ENCODE measurements at places on chromosomes 5 and 9. TPM values are rescaled to one million over a fixed set of nuclear protein-coding genes. Genes with fewer than 3 reads are reported as not detected.
A peak's percentile ranks its signal among the peaks of the same experiment; 100 is the strongest.

ADAMTS13 gene
- 11.1 TPM for total RNA-seq

PTGER4 gene
- 104 TPM for total RNA-seq

CATSPER3 gene
- total RNA-seq: 4.1 TPM

C8G gene
- not detected for total RNA-seq

UGCG gene
- 3.8 TPM for total RNA-seq

TPD52L3 gene
- not detected for total RNA-seq

ADAMTSL1 gene
- total RNA-seq: 13.3 TPM

WNT8A gene
- total RNA-seq: not detected

PCDHGB4 gene
- total RNA-seq: 0.40 TPM

TLX3 gene
- not detected for total RNA-seq

CHSY3 gene
- total RNA-seq: 0.79 TPM

SPATA6L gene
- not detected for total RNA-seq

DNA sequence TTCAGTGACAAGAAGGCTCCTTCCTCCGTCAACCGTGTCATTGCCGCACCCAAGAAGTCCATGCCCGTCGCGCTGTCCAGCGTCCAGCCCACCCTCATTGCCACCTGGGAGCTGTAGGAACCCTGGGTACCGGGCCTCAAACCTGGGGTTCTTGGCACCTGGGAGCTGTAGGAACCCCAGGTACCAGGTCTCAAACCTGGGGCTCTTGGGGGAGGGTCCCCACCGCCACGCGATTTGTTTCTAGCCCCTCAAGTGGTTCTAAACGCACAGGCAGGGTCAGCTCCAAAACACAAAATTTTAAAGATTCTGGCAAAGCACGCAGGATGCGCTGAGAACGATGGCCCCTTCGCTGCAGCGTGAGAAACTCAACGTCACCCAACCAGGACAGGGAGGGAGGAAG is 17.7 kb downstream of the LHX3 start:
- no peak for DNase-seq

GRCh38 chr5:144778561-144778960 is 607.9 kb downstream of the KCTD16 start:
- no peak for DNase-seq

GRCh38 chr9:70574151-70574837 is 159.8 kb upstream of the KLF9 start:
- DNase-seq: no peak

- DNase-seq: peak; percentile 29
These were observed 1.6 kb downstream of the KDM4C start for GRCh38 chr9:6759185-6759977.

GRCh38 chr9:113756476-113757192 is 119.5 kb upstream of the ZNF618 start:
- no peak for DNase-seq

- DNase-seq: no peak
These were observed 600.4 kb downstream of the CCDC171 start for GRCh38 chr9:16153221-16153620.

- no peak for DNase-seq
These were observed 68.7 kb upstream of the ADAMTSL1 start for GRCh38 chr9:18405240-18405639.

GRCh38 chr5:150637245-150638052 is 3.0 kb upstream of the SYNPO start:
- no peak for DNase-seq

DNA sequence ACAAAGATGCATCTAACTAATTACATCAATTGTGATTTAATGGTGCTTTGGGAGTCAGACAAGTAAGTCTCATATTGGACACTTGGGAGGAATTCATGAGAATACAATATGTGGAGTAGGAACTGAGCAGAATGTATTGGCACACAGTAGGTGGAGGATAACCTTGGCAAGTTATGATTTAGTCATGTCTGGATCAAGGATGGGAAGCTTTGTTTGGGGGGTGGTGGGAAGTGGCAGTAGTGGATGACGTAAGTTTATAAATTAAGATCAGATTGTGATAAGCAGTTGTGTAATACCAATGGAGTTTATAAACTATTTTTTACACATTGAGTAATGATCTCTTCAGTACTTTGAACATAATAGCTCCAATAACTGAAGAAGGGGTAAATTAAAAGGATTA is 67.0 kb downstream of the SGCD start:
- DNase-seq: no peak

DNA sequence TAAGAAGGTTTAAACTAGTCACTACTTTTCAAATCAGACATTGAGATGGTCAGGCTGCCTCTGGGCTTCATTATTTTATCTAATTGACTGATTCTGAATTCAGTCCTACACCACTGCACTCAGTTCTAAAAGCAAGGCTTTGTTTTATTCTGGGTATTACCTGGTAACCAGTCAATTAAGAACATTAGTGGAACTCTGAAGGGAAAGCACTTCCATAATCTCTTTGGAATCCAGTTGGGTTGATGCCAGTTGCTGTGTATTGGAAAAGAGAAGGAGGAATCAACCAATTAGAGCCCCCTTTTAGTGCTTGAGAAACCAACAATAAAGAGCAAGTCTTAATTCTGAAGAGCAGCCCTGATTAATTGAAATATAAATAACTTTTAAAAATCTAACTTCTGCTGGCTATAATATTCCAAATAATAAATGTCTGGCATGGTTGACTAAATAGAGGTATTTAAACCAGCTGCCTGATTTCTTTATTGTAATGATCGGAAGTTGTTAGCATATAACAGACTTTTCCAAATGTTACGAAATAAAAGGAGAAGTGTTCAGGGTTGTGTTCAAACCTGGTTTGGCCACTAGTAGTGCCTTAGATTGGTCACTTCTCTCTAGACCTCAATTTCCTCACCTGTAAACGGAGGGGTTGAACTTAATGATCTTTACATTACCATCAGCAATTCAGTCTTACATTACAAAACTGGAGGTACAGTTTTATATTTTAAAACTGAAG is 32.0 kb downstream of the CPEB4 start:
- DNase-seq: no peak

DNA sequence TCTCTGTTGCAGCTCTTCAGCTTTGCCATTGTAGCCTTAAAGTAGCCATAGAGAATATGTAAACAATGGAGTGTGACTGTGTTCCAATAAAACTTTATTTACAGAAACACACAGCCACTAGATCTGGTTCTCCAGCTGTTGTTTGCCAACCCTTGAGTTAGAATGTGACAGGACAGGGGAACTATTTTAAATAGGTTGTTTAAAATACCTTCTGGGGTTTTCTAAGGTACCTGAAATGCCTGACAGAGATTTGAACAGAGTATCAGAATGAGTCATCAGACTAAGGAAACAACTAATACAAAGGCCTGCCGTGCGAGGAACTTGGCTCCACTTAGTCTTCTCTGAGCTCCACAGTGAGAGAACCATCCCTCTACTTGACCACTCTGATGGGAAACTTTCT is 85.4 kb downstream of the HSD17B4 start:
- DNase-seq: no peak

- no peak for DNase-seq
These were observed 119.9 kb downstream of the FOXD1 start for GRCh38 chr5:73328640-73329039.

- no peak for DNase-seq
These were observed 53.0 kb upstream of the FCN1 start for GRCh38 chr9:134970719-134971118.

DNA sequence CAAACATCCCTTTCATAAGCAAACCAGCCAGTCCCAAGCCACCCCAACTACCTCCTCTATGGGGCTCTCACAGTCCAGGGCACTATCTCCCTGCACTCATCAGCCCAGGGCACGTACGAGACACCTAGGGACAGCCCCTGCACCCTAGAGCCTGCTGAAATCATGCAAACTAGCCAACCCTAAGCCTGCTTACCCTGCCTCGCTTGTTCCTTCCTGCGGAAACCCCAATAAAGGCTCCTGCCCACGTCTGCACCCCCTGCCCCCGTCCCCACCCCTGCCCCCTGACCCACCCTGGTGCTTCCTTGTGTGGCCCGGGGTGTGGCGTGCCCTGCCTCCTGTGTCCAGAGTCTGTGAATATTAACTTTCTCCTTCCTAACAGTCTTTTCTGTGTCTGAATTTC is 135.9 kb downstream of the GADD45G start:
- peak; percentile 49 for DNase-seq

DNA sequence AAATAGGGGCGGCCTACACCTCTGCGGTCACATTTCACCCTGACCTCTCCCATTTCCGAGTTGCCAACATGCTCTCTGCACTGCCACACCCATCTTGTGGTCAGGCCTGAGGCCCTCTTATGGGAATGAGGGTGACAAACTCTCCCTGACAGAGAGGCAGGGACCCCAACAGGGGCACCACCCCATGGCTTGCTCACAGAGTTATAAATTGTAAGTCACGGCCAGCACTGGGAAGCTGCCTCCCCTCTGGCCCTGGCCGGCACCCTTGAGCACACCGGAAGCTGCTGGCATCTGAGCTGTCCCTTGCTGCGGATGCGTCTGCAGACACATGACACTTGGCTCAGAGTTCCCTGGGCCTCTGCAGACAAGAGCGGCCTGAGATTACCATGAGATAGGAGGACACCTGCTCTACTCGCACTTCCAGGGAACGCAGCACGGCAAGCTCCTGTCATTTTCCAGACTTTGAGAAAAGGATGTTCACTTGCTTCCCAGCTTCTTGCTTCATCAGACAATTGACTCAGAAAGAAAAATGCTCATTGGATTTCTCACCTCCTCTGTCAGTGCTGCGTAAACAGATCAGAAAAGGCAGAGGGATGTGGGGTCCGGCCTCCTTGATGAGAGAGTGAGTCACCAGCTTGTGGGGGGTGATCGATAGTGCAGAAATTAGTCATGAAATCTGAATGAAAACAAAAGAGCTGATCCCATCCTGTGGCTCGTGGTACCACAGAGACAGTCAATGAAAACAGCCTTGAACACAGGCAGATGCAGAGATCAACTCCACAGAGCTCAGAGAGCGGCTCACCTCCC is 269.8 kb downstream of the SYK start:
- no peak for DNase-seq

DNA sequence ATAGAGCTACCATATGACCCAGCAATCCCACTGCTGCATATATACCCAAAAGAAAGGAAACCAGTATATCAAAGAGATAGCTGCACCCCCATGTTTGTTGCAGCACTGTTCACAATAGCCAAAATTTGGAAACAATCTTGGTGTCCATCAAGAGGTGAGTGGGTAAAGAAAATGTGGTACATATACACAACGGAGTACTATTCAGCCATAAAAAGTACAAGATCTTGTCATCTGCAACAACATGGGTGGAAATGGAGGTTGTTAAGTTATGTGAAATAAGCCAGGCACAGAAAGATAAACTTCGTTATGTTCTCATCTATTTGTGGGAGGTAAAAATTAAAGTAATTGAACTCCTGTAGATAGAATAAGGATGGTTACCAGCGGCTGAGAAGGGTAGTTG is 145.0 kb downstream of the MED27 start:
- no peak for DNase-seq
